NCI-H526 (cell line): ENCODE measurements at places on chromosomes 5 and 9.

DNA sequence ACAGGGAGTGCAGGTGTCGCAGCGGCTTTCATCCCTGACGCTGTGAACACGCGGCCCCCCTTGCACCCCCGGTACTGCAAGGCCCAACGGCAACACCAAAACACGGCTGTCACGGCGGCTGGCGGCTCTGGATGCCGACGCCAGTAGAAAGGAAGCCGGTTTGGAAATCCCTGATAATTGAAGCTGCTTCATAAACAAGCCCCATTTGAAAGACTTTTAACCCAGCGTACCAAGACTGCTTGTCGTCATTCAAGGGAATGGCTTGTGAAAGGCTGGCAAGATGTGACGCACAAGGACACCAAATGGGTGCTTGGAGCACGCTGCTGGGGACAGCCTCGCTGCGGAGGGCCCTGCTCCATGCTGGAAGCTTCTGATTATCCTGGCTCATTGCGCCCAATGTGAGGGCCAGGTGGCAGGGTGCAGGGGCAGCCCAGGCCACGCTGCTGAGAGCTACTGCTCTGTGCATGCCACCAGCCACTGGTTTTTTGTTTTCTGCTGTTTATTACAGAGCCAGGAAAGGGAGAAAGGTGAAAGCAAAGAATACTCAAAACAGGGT, 63.1 kb downstream of the GTF3C4 start:
- DNase-seq: no peak

DNA sequence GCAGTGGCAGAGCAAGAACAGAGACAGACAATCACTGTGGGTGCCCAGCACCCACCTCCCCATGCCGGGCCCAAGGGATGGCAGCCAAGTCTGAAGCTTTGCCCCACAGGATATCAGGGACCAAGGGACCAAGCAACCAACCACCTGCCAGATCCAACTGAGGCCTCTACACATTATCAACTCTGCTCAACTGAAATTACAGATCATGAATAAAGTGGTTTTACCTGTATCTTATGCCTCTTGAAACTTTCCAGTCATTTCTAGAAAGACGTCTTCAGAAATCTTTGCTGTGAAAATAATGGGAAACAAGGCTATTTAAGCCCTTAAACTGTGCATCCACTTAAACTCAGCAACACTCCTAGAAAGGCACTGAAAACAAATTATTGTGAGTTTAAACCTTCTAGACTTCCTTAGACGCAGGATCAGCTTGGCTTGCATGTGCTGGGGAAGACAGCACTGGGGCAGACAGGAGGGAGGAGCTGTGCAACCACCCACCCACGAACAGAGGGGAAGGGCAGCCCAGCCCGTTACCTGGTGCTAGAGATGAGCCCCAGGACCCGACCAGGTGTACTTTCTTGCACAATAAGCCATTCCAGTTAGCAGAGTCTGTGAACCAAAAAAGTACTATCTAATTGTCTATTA, 80.0 kb downstream of the SEMA4D start:
- DNase-seq: no peak

GRCh38 chr5:122774519-122774860, 390 bp upstream of the SNX2 start:
- peak; percentile 21 for DNase-seq

DNA sequence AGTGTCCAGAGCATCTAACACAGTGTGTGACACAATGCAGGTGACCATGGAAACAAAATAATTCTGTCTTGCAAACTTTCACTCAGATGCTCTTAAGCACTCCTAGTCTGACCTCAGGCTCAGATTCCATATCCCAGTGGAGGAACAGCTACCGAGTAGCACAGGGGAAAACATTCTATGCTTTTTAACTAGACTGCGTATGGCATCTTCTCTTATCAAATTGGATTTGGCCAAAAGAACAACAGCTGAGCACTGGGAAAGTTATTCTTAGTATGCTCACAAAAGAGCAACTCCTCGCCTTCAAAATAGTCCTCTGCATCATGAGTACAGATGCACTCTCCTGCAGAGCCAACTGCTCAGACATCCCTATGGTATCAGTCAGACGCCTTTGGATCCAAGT, 528.2 kb upstream of the DAP start:
- no peak for DNase-seq

GRCh38 chr9:89805571-89806292, 200.9 kb downstream of the GADD45G start:
- no peak for DNase-seq

DNA sequence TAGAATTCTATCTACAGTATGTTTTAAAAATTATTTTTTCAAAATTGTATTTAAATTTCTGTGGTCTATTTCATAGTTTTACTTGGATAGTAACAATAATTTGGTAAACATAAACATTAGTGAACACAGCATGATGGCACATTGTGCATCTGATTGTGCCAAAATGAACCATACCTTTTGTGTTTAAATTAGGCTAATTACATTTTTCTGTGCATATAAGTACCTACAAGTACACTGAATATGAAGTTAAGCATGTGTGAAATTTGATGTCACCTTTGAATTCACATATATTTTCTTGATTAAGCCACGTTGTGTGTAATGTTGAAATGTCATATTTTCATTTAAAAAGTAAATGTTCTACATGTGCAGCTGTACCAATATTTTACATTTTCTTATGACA, 13.4 kb downstream of the PBX3 start:
- DNase-seq: no peak

GRCh38 chr5:6135977-6136376, 242.4 kb downstream of the MED10 start:
- DNase-seq: peak; percentile 6

DNA sequence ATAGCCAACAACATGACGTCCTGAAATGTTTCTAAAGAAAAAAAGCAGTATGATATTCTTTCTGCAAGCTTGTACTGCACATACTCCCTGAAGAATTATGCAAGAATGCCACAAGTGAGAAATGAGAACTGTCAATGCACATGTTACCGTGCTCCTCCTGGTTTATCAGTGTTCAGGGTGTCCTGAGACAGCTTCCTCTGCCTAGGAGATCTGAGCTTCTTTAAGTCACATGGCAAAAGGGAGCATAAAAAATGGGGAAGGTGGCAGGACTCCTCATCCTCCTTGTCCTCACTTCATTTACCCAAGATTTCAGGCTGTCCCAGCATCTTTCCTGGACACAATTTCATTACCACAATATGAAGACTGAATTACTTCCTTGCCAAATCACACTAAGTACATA, 238.2 kb downstream of the GLIS3 start:
- no peak for DNase-seq

DNA sequence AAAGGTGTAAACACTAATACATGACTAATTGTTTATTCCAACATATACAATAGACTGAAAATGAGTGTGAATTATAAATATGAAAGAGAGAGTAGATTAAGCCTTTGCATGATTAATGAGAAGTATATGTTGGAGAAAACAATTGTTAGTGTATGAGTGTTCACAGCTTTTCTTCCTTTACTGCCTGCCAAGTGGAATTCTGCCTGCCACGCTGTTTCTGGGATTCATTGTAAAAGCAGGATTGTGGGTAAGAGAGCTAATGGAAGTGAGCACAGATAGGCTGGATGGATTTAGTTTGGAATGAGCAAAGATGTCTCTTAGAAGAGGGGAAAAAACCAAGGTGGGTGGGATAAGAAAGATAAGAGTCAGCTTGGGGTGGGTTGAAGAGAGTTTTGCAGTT, 129.6 kb upstream of the NMUR2 start:
- DNase-seq: no peak

DNA sequence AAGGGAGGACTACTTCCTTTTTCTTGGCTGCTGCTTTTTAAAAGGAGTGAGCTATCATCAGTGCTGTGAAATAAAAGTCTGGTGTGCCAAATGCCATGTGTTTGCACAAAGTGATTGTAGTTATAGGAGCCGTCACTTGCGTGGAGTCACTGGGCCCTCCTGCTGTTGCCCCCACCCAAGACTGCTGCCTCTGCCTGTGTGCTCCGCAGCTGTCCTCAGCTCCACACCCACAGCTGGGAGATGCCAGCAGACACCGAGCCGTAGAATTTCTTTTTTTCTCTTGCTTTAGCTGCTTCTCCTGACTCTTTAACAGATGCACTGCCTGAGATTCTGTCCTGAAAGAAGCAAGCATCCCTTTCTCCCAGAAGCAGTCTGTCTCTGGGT, 9.8 kb upstream of the GLE1 start:
- no peak for DNase-seq

- DNase-seq: no peak
Observed at GRCh38 chr5:126417178-126417577, 6.0 kb upstream of the GRAMD2B start.

- no peak for DNase-seq
Observed at GRCh38 chr9:26870292-26870691, 22.3 kb downstream of the CAAP1 start.

- no peak for DNase-seq
Observed at GRCh38 chr5:132132138-132132537, 58.5 kb downstream of the CSF2 start.
